ENCODE measurements at places on chromosomes 5 and 9.
A peak's percentile ranks its signal among the peaks of the same experiment; 100 is the strongest.

DNA sequence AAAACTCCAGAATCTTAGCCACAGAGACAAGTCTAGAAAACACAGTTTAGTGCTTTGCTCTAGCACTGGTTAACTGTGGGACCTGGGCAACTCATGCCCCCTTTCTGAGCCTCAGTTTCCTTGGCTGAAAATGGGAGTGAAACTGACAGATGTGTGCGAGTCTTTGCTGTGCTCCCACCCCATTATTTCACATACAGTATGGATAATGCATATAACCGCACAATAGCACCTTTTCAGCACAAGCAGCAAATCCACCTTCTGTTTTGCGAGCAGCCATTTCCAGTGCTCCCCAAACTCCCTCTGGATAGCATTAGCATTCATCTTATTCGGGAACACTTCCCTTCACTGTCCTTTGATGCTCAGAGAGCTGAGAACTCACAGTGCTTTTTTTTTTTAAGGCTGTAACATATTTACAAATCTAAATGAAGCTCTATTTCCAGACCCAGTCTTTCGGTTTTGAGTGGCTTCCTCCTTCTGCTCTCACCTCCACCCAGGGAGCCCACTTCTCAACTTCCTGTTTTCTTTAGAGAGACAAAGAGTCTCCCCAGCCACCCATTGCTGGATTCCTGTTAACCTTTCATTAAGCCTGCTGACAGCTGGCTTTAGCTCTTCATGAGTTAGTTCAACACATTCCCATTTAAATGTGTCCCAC, 49.2 kb downstream of the TIMD4 start:
- no peak for DNase-seq

- DNase-seq = peak; percentile 68
Measured at GRCh38 chr9:136544548-136544963, 1.3 kb downstream of the NOTCH1 start.

DNA sequence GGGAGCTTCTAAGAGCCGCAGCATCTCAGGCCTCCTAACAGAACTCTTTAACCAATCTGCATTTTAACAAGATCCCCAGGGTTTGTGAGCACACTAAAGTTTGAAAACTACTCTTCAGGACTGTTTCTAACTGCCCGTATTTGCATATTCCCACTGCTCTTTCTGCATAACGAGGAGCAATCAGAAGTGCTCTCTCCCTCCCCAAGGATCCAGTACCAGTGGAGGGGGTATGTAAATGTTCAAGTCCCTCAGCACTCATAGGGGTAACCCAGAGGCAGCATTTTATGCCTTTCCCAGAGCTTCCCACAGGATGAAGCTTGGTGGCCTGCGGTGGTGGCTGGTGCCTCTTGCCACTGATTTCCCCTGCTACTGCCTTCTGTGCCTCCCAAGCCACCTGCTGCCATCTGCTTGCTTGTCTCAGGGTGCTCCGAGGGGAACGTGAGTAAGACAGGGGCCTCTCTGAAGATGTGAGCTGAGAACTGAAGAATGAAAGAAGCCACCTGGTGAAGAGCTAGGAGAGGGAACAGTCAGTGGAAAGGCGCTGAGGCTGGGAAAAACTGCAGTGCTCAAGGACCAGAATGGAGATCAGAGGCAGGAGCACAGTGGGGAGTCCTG, 30.0 kb upstream of the PPP1R2B start:
- DNase-seq = no peak

GRCh38 chr9:107342476-107343161, 59.5 kb downstream of the RAD23B start:
- DNase-seq = no peak

GRCh38 chr5:32135086-32135485, 39.0 kb downstream of the GOLPH3 start:
- DNase-seq = no peak

DNA sequence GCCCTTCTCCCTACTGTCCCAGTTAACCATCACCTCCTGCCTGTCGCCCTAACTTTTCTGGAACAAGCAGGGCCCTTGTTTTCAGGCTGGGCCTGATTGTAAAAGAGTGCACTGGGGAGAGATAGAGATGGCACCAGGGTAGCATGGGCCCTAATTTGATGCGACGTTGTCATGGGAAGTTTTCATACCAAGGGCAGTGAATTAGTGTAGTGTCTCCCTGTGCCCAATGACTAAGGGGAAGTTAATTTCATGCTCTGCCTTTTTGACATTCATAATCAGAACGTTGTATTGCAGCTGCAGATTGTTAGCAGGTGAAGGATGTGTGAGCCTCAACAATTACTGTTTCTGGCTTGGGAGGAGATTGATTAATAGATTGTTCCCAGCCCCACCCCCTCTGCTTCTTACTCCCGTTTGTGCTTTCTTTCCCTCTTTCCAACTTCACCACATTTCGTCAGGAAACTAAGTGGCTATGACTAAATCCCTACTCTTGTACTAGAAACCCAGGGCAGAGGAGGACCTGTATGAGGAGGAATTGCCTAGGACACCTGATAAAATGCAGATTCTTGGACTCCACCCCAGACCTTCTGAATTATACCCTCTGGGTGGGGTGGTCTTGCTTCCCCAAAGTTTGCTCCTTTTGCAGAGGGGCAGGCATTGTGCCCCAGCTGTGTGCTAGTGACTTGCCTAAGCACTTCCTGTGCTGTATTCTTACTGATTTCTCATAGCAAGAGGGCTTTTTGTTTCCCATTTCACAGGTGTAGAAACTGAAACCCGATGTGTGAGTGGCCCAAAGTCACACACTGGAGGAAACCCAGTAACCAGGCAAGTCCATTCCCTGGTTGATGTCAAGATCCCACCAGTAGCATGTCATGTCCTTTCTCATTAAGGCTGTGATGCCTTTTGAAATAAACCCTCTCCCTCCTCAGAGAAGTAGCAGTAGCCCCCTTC, 56.3 kb downstream of the DAB2IP start:
- no peak for DNase-seq

DNA sequence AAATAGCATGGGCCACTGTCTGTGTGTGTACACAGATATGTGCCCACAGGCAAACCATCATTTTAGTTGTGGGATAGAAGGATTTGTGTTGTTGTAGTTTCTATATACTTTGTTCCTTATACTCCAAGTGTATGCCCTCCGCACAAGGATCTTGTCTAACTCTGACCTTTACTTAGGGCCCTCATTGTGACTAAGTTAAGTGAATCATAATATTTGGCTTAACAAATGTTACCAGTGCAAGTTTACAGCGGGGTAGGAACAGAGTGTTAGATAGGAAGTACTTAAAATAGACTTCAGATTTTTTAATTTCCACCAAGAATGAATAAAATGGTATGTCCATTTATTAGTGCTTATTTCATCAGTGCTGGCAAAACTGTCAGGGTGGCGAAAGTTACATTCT, 29.5 kb upstream of the CYFIP2 start:
- no peak for DNase-seq

GRCh38 chr9:124576751-124577150, 69.6 kb upstream of the NR5A1 start:
- DNase-seq = no peak

GRCh38 chr5:97545886-97546535, 363.0 kb upstream of the RIOK2 start:
- no peak for DNase-seq

DNA sequence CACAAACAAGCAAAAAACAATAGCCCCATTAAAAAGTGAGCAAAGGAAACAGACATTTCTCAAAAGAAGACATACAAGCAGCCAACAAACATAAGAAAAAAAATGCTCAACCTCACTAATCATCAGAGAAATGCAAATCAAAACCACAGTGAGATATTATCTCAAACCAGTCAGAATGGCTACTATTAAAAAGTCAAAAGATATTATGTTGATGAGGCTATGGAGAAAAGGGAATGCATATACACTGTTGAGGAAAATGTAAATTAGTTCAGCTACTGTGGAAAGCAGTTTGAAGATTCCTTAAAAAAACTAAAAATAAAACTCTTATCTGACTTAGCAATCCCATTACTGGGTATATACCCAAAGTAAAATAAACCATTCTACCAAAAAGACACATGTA, 28.7 kb upstream of the BARX1 start:
- DNase-seq = no peak

DNA sequence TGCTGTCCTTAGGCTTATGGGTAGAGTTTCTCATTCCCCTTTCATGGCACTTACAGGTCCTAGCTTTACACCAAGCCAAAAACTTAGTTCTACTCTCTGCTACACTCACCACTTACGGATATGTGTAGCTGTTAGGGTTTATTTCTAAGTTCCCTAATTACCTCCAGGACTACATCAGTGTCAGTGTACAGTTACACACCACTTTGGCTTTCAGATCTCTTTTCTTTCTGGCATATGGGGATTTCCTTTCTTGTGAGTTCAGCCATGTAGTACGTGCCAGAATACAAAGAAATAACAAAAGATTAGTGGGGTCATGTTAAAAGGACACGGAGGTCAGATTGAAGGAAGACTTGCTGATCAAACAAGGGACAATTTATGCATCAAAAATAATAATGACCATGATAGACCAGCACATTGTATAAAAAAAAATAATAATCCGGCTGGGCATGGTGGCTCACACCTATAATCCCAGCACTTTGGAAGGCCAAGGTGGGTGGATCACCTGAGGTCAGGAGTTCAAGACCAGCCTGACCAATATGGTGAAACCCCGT, 41.8 kb downstream of the LYRM7 start:
- DNase-seq = no peak

DNA sequence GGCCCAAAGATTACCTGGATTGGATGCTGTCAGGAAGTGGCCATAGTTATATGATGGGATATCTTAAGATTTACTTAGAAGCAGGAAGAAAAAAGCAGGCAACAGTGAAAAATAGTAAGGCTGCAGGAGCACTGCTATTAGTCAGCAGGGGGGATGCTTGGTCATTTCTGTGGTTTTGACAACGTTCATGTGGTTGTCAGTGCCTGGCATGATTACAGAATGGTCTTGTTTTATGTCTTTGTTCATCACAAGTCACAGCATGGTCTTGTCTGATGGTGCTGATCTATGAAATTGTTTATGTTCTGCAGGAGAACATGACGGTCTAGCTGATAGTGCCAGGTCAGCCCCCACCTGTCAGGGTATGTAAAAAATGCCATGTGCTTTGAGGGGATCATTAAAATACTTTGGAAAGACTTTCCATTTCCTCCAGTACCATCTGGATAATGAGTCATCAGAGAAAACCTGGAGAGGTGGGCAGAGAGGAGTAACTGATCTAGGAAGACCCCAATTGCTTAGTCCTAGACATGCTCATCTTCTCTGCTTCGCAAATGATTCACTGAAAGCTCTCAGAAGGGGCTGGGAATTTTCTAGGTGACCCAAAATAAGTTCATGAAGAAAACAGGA, 48.5 kb downstream of the PLGRKT start:
- no peak for DNase-seq

GRCh38 chr5:57335092-57335660, 147.4 kb downstream of the ACTBL2 start:
- no peak for DNase-seq

- DNase-seq = no peak
Measured at GRCh38 chr9:6106711-6107339, 91.4 kb upstream of the RANBP6 start.

- DNase-seq = no peak
Measured at GRCh38 chr9:133181561-133181960, 17.8 kb upstream of the GBGT1 start.

- DNase-seq = no peak
Measured at GRCh38 chr9:112505086-112505485, 18.5 kb downstream of the KIAA1958 start.

DNA sequence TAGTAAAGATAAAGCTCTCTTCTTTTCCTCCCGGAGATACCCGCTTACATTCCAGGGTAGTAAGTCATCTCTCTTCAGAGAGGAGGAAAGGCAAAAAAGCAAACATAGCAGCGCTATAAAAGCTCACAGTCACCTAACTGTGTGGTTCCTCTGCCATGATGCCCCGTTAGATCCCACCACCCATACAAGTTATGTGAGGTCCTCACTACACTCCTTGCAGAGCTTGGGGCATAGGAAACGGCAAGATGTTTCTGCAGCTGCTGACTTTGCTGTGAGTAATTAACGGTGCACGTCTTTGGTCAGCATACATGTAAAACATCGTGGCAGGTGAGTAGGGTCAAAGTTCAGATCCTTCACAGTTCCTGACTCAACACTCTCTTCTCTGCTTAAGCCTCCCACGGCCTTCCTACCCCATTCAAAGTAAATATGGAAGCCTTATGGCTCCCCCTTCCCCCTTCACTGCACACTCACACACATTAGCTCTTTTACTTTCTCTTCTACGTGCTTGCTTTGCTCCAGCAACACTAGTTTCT, 218.9 kb downstream of the DIRAS2 start:
- no peak for DNase-seq

GRCh38 chr9:96449845-96450612, at the start of gene HABP4:
Gene HABP4, plus strand, starts transcription at chr9:96450169. Its CDS starts 111 bp downstream, at chr9:96450280.
- peak; percentile 97 for DNase-seq

DNA sequence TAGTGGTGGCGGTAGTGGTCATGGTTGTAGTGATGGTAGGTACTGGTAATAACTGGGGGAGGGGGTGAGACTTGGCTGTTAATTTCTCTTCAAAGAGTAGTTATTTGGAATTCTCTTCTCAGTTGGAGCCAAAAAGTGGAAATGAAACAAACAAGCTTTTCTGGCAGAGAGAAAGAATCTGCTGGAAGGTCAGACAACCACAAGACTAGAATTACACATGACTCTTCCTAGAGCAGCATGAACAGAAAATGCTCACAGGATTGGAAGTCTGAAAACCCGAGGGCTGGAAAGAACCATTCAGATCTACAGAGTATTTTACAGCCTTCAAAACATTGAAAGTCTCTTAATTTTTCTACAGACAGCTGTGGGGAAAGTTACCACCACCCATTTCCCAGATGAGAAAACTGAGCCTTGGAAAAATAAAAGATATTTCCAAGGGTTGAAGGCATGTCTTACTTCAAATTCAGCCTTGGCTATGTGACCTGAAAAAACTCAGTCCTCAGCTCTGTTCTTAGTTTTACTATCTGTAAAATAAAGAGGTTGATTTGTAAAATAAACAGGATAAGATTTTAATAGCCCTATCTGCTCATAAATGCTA, 42.9 kb upstream of the TRIM32 start:
- no peak for DNase-seq

DNA sequence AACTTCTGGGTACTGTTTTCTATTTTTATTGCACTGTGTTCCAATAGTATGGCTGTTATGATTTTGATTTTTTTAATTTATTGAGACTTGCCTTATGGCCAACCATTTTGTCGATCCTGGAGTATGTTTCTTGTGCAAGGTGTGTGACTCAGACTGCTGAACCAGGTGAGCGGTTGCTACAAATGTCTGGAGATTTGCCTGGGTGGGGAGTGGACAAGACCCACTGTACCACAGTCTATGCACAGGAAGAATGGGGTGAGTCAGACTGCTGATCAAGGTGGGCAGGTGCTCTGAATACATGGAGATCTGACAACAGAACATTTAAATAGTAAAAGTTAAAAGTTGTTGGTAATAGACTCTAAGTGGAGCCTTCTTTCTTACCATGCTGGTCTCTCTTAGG, 609.2 kb downstream of the CSNK1G3 start:
- DNase-seq = no peak

DNA sequence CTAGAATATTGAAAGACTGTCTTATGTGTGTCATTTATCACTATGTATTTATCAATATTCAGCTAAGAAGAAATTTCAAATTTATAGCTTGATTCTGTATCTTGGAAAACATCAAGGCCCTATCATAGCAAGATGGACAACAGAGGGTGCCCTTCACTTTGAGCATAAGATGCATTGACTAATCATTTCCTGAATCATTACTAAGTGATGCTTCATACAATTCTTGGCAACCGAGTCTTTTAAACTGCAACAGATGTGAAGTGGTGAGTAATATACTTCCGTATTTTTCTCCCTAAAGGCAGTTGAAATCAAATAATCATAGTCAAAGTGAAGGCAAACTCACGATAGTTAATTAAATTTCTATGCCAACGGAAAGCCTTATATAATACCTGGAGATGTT, 318.6 kb upstream of the RGMB start:
- DNase-seq = no peak

GRCh38 chr5:174222891-174223290, 177.4 kb downstream of the NSG2 start:
- no peak for DNase-seq

Measured in stimulated activated CD4-positive, alpha-beta T cell treated with anti-CD3 and anti-CD28 coated beads, Interleukin-4, amount 100 ng/mL, for 1 hour (primary cell).